ENCODE measurements at places on chromosomes 11 and 22. TPM values are rescaled to one million over a fixed set of nuclear protein-coding genes. Genes with fewer than 3 reads are reported as not detected.

The CD248 gene
- 0.32 TPM for total RNA-seq

The MRGPRE gene
- not detected for total RNA-seq

The ACR gene
- total RNA-seq, result not detected

The C11orf16 gene
- total RNA-seq, result not detected
